ENCODE measurements at places on chromosomes 2 and 18. TPM values are rescaled to one million over a fixed set of nuclear protein-coding genes. Genes with fewer than 3 reads are reported as not detected.

DNA sequence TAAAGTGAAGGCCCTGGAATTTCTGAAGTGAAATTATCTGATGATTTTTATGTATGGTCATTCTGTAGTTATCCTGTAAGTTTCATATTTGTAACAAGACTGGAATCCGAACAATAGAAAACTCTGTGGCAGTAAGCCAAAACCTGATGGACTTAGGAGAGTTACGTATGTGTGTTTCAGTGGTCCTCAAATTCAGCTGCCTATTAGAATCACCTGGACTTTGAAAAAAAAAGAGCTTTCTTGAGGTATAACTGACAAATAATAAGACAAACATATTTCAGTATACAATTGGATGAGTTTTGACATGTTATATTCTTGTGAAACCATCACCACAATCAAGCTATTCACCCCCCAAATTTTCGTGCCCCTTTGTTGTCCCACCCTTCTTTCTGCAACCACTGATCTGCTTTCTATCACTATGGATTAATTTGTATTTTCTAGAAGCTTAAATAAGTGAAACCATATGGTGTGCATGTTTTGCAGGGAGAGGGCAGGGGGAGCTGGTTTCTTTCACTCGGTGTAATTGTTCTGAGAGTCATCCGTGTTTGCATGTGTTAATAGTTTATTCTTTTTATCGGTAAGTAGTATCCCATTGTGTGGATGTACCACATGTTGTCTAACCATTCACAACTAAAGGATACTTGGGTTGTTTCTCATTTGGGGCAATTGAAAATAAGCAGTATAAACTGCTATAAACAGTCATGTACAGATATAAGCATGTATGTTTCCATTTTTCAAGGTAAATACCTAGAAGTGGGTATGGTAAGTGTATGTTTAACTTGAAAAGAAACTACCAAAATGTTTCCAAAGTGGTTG lies 50.2 kb upstream of the EML4 start:
- no peaks in the 10 kb centered on the region for H3K36me3 ChIP-seq
- no peak for DNase-seq
- no peaks in the 10 kb centered on the region for H3K27me3 ChIP-seq
- no peak overlapping the region for H3K4me3 ChIP-seq
- H3K27ac ChIP-seq: no peak overlapping the region

DNA sequence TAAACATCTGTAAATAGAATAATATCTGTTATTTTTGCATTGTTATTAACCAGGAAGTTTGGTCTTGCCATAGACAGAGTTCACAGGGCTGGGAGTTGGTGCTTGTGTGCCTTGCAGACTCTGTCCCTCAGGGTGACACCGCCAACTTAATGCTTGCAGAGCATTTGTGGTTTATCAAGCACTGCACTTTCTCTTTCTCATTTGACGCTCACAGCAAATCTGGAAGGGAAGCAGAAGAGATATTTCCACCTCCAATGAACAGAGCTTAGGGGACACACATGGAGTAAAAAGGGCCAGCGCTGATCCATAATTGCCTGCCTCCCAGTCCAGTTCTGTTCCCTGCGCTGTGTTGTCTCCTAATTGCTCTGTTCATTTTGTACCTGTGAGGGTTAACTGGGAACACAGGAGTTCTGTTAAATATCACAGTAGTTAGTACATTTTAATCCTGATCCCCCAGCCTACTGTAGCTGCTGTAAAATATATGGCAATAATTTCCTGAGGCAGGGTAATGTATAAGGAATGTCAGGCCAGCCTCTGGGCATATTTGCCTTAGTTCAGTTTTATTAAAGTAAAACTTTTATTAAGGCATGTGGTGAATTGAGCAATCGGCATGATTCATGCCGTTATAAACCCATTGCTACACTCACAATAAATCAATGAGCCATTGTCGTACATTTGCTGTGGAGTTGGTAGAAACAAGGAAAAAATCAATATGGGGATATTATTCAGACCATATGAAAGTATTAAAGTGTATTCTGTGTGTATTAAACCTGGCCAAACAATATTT lies 182.5 kb upstream of the OSR1 start:
- no peaks in the 10 kb centered on the region for H3K4me1 ChIP-seq
- H3K36me3 ChIP-seq: no peaks in the 10 kb centered on the region
- no peak overlapping the region for H3K4me3 ChIP-seq
- no peak overlapping the region for H3K27ac ChIP-seq
- no peaks in the 10 kb centered on the region for H3K27me3 ChIP-seq

DNA sequence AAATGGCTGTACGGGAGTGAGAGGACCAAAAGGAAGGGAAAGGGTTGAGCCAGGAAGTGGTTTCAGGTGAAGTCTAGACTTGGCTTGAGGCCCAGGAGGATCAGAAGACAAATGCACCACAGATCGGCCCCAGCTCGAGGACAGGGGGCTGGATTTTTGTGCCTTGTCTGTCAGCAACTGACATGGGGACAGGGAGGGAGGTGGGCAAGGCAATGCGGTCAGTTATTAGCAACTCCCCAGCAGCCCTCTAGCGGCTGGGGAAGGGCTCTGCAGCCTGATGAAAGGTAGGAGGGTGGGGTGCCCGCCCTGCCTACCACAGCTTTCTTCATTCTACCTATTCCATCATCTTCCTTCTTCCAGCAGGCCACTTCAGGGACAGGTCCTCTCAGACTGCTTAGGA lies 50.0 kb downstream of the CPO start:
- H3K4me3 ChIP-seq: no peak overlapping the region
- H3K27me3 ChIP-seq: no peaks in the 10 kb centered on the region
- no peak overlapping the region for H3K27ac ChIP-seq
- no peaks in the 10 kb centered on the region for H3K36me3 ChIP-seq
- peaks cover 8% of the 10 kb centered on the region for H3K4me1 ChIP-seq

GRCh38 chr2:1663621-1664020 lies 80.7 kb downstream of the PXDN start:
- no peaks in the 10 kb centered on the region for H3K36me3 ChIP-seq
- H3K27me3 ChIP-seq: no peaks in the 10 kb centered on the region
- DNase-seq: no peak
- no peak overlapping the region for H3K27ac ChIP-seq
- H3K4me1 ChIP-seq: no peaks in the 10 kb centered on the region

- H3K36me3 ChIP-seq: no peaks in the 10 kb centered on the region
- no peaks in the 10 kb centered on the region for H3K4me1 ChIP-seq
- H3K27ac ChIP-seq: no peak overlapping the region
- H3K27me3 ChIP-seq: no peaks in the 10 kb centered on the region
These were observed 144.7 kb downstream of the PMAIP1 start for GRCh38 chr18:60044290-60045006.

DNA sequence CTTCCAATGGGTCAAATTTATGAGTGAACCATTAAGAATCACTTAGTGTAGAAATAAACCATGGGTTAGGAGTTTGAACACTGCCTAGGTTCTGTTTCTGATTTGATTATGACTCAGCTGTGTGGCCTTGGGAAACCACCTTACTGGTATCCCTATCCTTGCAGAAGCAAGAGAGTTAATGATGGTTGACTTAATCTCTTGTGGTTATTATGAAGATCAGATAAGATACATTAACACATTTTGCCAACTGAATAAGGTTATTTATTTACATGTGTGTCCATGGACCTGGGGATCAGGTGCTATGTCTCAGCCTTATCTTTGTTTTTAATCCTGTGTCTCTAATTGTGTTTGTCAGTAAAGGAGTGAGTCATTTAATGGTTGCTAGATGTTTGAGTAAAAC lies 5.4 kb upstream of the KCNJ13 start:
- no peak for DNase-seq
- H3K27ac ChIP-seq: no peak overlapping the region
- H3K27me3 ChIP-seq: no peaks in the 10 kb centered on the region
- peaks cover 5% of the 10 kb centered on the region for H3K4me1 ChIP-seq
- no peak overlapping the region for H3K4me3 ChIP-seq

DNA sequence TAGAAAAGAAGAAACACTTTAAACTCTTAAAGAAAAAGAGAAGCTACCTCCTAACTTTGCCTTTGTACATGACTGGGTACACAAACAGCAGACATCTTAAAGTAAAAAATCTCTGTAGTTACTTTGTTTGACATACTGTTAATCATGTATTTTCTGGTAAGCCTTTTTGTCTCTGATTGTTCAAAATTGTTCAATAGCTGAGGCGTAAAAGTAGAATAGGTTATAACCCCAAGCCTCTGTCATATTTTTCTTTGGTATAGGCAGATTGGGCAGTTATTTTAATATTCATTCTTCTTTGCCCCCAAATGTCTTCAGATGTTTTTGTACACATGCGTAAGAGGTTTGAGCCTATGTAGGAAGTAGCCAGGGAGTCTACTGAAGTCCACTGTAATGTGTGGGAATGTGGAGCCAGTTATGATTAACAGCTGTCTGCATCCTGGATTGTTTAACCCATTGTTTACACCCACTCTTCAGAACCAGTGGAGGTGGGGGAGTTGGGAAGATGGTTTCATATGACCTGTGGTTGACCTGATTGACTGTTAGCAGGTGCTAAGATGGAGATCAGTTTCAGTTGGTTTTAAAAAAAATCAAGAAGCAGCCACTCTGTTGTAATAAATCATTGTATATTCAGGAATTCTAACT lies 150.5 kb downstream of the TANC1 start:
- H3K36me3 ChIP-seq: no peaks in the 10 kb centered on the region
- no peak overlapping the region for H3K4me3 ChIP-seq
- DNase-seq: no peak
- no peaks in the 10 kb centered on the region for H3K27me3 ChIP-seq
- no peaks in the 10 kb centered on the region for H3K4me1 ChIP-seq
- no peak overlapping the region for H3K27ac ChIP-seq

DNA sequence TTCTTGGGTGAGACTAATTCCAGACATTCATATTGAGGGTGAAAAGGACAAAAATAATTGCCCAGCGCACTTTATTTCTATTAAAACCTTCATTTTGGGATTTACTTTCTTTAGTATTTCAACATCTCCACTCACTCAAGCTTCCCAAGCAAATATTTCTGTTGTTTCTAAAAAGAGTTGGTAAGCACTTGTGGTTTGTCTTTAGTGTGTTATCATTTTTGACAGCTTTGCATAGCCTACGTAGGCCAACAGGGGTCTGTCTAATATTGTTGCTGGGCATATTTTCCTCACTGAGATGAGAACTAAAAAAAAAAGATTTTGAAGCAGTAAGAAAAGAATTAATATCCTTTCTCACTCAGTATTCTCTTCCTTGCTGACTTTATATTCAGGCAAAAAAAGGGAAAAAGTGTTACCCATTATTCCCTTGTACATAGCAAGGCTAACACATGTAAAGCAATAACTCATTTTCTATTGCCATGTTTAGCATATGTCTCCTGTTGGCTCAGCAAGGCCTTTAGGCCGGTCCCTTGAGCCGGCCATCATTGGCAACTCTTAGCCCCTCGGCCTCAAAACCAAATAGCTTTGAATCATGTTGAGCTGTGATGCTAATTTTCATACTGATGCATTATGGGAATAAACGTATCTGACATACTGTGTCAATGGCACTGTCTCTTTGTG lies 494.2 kb downstream of the ARHGAP15 start:
- H3K36me3 ChIP-seq: no peaks in the 10 kb centered on the region
- H3K27me3 ChIP-seq: no peaks in the 10 kb centered on the region
- H3K4me1 ChIP-seq: no peaks in the 10 kb centered on the region
- H3K4me3 ChIP-seq: no peak overlapping the region
- DNase-seq: no peak

DNA sequence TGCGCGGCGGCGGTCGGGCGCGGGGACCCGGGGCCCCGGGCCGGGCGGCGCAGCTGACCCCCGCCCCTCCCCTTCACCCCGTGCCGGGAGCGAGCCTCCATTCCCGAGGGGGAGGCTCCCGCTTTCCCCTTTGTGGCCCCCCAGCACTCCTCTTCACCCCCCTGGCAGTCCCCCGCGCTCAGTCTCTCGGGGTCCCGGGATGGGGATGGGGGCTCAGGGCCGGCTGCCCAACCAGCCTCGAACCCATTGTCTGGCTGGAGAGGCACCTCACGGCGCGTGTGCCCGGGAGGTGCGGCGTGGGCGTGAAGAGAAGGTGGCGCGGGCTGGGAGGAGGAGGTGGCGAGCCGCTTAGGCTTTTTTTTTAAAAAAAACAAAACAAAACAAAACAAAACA lies 748 bp downstream of the FMNL2 start:
- H3K4me1 ChIP-seq: no peaks in the 10 kb centered on the region
- H3K27ac ChIP-seq: peak overlapping the region; percentile 91

The SH3RF3 gene
- 20.1 TPM for total RNA-seq

The MOCOS gene
- 1.5 TPM for total RNA-seq

The SFXN5 gene
- 25.4 TPM for total RNA-seq

The TGFA gene
- 0.62 TPM for total RNA-seq

The MC5R gene
- total RNA-seq: 0.74 TPM

The CNOT11 gene
- total RNA-seq: 45.7 TPM

Data from testis (tissue), 5 donors.